ENCODE measurements at places on chromosomes 6 and 20. TPM values are rescaled to one million over a fixed set of nuclear protein-coding genes. Genes with fewer than 3 reads are reported as not detected.
A peak's percentile ranks its signal among the peaks of the same experiment; 100 is the strongest.

The ARMC12 gene
- 0.90 TPM for total RNA-seq

The PGC gene
- total RNA-seq, result not detected

The LY6G6F gene
- total RNA-seq, result not detected

The FRK gene
- 0.05 TPM for total RNA-seq

The MTFR2 gene
- total RNA-seq, result 7.4 TPM

The C20orf202 gene
- not detected for total RNA-seq

The MUC21 gene
- total RNA-seq, result not detected

The NFATC2 gene
- 12.9 TPM for total RNA-seq

The EPPIN gene
- not detected for total RNA-seq

The AGPAT4 gene
- total RNA-seq, result 15.2 TPM

The MRPS10 gene
- total RNA-seq, result 37.7 TPM

GRCh38 chr6:63904650-63905248 is 269.1 kb downstream of the PHF3 start:
- peak; percentile 76 for DNase-seq
- H3K27ac ChIP-seq, result peak overlapping the region; percentile 73
- peaks cover 8% of the 10 kb centered on the region for H3K4me1 ChIP-seq

GRCh38 chr6:83092756-83093399 is 25.4 kb downstream of the DOP1A start:
- DNase-seq, result no peak
- peaks cover 5% of the 10 kb centered on the region for H3K4me1 ChIP-seq
- no peaks in the 10 kb centered on the region for H3K27me3 ChIP-seq
- no peaks in the 10 kb centered on the region for H3K36me3 ChIP-seq
- H3K27ac ChIP-seq, result no peak overlapping the region
- H3K4me3 ChIP-seq, result no peak overlapping the region

- no peaks in the 10 kb centered on the region for H3K36me3 ChIP-seq
- peak; percentile 52 for DNase-seq
- no peak overlapping the region for H3K4me3 ChIP-seq
- no peak overlapping the region for H3K27ac ChIP-seq
- no peaks in the 10 kb centered on the region for H3K4me1 ChIP-seq
These were observed 538 bp upstream of the GRM1 start for GRCh38 chr6:146028252-146028795.

- H3K27ac ChIP-seq, result no peak overlapping the region
- no peaks in the 10 kb centered on the region for H3K27me3 ChIP-seq
- peaks cover 9% of the 10 kb centered on the region for H3K4me1 ChIP-seq
These were observed 22.6 kb downstream of the ETV7 start for GRCh38 chr6:36364669-36365479.

- no peak overlapping the region for H3K27ac ChIP-seq
- no peaks in the 10 kb centered on the region for H3K27me3 ChIP-seq
- H3K4me3 ChIP-seq, result no peak overlapping the region
- H3K36me3 ChIP-seq, result no peaks in the 10 kb centered on the region
These were observed 7.3 kb downstream of the VPS16 start for GRCh38 chr20:2847802-2848201.

GRCh38 chr20:36836591-36837269 is 39.2 kb upstream of the TLDC2 start:
- peak; percentile 43 for DNase-seq
- H3K4me1 ChIP-seq, result peaks cover 27% of the 10 kb centered on the region
- H3K27ac ChIP-seq, result no peak overlapping the region
- no peak overlapping the region for H3K4me3 ChIP-seq
- peaks cover 2% of the 10 kb centered on the region for H3K36me3 ChIP-seq
- H3K27me3 ChIP-seq, result no peaks in the 10 kb centered on the region

DNA sequence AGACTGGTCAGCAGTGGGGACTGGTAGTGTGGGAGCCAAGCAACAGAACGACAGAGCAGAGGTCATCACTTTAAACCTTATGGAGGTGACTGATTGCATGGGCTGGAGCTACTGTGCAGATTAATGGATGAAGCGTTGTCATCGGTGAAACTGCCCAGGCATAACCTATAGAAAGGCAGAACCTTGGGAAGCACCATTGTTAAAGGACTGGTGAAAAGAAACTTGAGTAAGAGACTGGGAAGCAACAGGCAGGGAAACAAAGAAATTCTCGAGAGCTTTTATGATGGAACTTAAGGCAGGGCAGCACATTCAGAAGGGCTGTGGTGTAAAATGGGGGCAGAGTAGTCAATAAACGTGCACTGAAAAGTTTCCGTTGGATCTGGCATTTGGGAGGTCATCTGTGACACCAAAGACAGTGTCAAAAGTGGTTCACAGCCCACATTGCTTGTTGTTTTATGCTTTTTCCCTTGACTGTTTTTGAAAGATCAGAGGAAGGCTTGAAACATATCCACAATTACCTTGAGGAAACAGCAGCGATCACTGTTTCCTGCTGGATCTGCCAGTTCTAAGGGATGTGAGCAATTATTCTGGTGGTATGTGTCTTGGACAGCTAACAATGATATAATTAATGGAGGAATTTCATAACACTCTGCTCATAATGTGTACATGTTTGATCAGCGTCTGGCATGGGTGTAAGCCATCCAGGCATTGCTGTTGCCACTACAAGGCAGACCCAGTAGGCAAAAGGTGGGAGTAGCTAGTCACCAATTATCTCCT is 62.7 kb downstream of the LRRC1 start:
- peak overlapping the region; percentile 80 for H3K27ac ChIP-seq
- H3K4me3 ChIP-seq, result no peak overlapping the region
- H3K36me3 ChIP-seq, result no peaks in the 10 kb centered on the region
- no peaks in the 10 kb centered on the region for H3K27me3 ChIP-seq
- DNase-seq, result peak; percentile 93

DNA sequence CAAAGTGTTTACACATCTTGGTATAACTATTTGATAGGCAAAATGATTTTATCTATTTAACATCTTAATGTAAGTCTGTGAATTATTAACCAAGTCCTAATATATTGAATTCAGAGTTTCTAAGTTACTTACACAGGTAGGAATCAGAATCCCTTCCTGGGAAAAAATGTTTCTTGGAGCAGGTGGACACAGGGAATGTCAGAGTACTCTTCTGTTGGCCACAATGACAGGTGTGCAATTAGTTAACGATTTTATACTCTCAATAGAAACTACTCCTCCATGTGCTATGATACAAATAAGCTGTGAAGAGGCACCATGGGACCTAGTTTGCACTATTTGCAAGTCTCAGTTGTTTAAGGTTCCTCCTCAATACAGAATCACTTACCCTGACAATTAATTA is 821 bp upstream of the TAAR5 start:
- H3K4me1 ChIP-seq, result no peaks in the 10 kb centered on the region
- H3K36me3 ChIP-seq, result no peaks in the 10 kb centered on the region
- H3K27ac ChIP-seq, result no peak overlapping the region
- peaks cover 3% of the 10 kb centered on the region for H3K27me3 ChIP-seq
- no peak overlapping the region for H3K4me3 ChIP-seq
- no peak for DNase-seq

DNA sequence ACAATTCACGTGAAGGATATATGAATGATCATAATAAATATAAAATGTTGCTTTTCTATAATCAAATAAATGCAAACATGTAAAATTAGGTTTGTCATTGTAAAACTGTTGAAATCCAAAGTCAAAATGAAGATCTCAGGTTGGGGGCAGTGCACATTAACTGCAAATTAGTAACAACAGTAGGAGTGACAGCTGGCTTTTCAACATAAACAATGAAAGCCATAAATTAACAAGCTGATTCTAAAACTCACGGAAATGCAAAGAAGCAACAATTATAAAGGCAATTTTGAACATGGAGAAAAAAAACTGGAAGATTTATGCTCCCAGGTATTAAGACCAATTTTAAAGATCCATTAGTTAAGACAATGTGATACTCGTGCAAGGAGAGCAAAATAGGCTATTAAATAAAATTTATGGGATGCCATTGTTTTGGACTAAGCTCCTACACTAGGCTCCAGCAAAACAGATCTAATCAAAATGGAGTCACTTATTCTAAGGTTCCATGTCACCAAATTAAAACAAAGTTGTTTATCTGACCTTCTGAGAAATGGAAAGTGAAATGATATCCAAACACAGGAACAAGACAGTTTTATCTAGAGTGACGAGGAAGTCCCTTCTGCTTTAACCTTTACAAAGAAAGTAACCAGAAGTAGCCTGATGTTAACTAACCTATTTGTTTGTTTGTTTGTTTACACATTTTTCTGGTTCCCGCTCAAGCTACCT is 770.8 kb downstream of the EPHA7 start:
- no peaks in the 10 kb centered on the region for H3K36me3 ChIP-seq
- H3K27ac ChIP-seq, result no peak overlapping the region
- no peak overlapping the region for H3K4me3 ChIP-seq
- H3K4me1 ChIP-seq, result no peaks in the 10 kb centered on the region
- no peaks in the 10 kb centered on the region for H3K27me3 ChIP-seq
- DNase-seq, result no peak

- no peak overlapping the region for H3K27ac ChIP-seq
- no peaks in the 10 kb centered on the region for H3K36me3 ChIP-seq
- peaks cover 6% of the 10 kb centered on the region for H3K4me1 ChIP-seq
- no peak overlapping the region for H3K4me3 ChIP-seq
These were observed 330.7 kb downstream of the COL12A1 start for GRCh38 chr6:74875193-74875592.

- no peak for DNase-seq
- no peaks in the 10 kb centered on the region for H3K36me3 ChIP-seq
- no peaks in the 10 kb centered on the region for H3K27me3 ChIP-seq
- H3K4me1 ChIP-seq, result no peaks in the 10 kb centered on the region
- no peak overlapping the region for H3K4me3 ChIP-seq
- H3K27ac ChIP-seq, result no peak overlapping the region
These were observed 74.7 kb downstream of the SOBP start for GRCh38 chr6:107564589-107564951.

DNA sequence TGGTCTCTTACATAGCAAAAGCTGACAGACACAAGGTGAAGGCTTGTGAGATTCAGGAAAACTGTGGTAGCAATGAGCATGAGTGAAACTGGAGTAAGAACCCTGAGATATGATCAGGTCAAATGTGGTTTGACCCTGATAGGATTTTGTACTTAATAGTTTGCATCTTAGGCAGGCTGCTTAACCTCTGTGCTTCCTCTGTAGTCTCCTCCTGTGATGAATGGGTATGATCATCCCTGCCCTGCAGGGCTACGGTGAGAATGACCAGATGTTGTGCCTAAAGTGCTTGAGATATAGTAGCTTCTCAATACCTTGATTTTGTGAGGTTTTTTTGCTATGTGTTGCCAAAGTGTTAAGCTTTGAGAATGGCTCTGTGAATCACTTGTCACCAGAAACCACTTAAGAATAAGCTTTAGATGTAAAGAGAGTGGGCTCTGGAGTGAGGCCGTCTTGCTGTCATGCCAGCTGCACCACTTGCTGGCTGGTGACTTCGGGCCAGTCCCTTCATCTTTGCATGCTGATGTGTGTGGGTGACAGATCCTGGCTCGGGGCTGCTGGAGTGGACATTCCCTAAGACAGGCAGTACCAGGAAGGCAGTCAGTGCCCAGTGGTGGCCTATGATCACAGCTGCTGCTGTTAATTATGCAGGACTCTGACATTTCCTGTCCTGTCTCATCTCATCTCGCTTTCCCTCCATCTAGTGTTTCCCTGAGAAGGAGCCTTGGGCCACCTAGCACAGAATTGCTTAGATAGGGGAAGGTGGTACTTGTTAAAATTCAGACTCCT is 254.7 kb downstream of the NFATC2 start:
- no peak overlapping the region for H3K4me3 ChIP-seq
- no peaks in the 10 kb centered on the region for H3K36me3 ChIP-seq
- no peak for DNase-seq
- H3K27me3 ChIP-seq, result peaks cover 18% of the 10 kb centered on the region
- H3K4me1 ChIP-seq, result no peaks in the 10 kb centered on the region

GRCh38 chr6:144722925-144723324 is 437.8 kb downstream of the UTRN start:
- H3K4me1 ChIP-seq, result no peaks in the 10 kb centered on the region
- H3K27ac ChIP-seq, result no peak overlapping the region
- H3K36me3 ChIP-seq, result no peaks in the 10 kb centered on the region
- no peaks in the 10 kb centered on the region for H3K27me3 ChIP-seq
- no peak for DNase-seq
- H3K4me3 ChIP-seq, result no peak overlapping the region

GRCh38 chr6:106290954-106291353 is 34.6 kb downstream of the ATG5 start:
- H3K36me3 ChIP-seq, result no peaks in the 10 kb centered on the region
- H3K4me1 ChIP-seq, result no peaks in the 10 kb centered on the region
- DNase-seq, result no peak
- no peak overlapping the region for H3K27ac ChIP-seq
- no peak overlapping the region for H3K4me3 ChIP-seq

DNA sequence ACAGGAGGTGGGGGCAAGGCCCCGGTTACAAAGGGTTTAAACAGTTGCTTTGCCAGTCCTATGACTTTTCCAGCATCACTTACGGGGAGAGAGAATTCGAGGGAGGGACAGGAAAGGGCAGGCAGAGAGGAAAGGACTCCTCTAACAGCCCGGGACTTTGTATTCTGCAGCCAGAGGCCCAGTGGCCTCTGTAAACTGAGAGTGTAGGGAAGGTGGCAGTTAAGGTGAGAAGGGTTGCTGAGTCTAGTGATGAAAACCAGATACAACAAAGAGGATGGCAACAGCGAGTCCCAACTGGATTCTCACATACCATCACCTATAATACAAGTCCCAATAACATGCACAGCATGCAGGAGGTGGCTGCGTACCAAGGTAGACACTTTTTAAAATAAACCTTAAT is 13.5 kb downstream of the PLAGL2 start:
- H3K4me1 ChIP-seq, result peaks cover 10% of the 10 kb centered on the region
- H3K27me3 ChIP-seq, result no peaks in the 10 kb centered on the region
- no peak overlapping the region for H3K27ac ChIP-seq

- DNase-seq, result peak; percentile 83
- H3K36me3 ChIP-seq, result no peaks in the 10 kb centered on the region
- no peak overlapping the region for H3K4me3 ChIP-seq
- H3K4me1 ChIP-seq, result peaks cover 34% of the 10 kb centered on the region
- H3K27me3 ChIP-seq, result no peaks in the 10 kb centered on the region
- H3K27ac ChIP-seq, result peak overlapping the region; percentile 82
These were observed 27.9 kb downstream of the PPARD start for GRCh38 chr6:35370124-35370741.

- H3K4me1 ChIP-seq, result no peaks in the 10 kb centered on the region
- no peaks in the 10 kb centered on the region for H3K36me3 ChIP-seq
- no peaks in the 10 kb centered on the region for H3K27me3 ChIP-seq
These were observed 390.2 kb downstream of the PRKN start for GRCh38 chr6:162337412-162337811.

DNA sequence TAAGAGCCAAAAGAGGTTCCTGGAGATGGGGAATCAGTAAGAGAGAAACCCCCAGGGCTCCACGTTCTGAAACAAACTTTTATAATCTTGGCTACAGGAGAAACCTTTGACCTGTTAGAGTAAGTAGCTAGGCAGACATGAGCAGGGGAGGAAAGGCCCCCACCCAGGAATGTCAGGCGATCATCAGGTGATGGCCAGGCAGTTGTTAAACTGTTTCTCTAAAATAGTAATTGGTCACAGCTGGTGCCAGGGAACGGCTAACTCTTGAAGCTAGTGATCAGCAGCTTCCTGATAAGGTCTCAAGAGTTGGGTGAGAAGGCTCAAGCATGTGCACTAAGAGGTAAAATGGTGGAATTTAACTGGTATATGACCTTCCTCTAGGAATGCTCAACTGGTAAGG is 263.8 kb downstream of the HDGFL1 start:
- peaks cover 12% of the 10 kb centered on the region for H3K4me1 ChIP-seq
- H3K27ac ChIP-seq, result no peak overlapping the region
- no peak overlapping the region for H3K4me3 ChIP-seq

- H3K27me3 ChIP-seq, result no peaks in the 10 kb centered on the region
- H3K27ac ChIP-seq, result no peak overlapping the region
- no peaks in the 10 kb centered on the region for H3K36me3 ChIP-seq
- no peak for DNase-seq
- no peak overlapping the region for H3K4me3 ChIP-seq
- H3K4me1 ChIP-seq, result no peaks in the 10 kb centered on the region
These were observed 122.3 kb downstream of the RPS12 start for GRCh38 chr6:132936646-132937045.

Measured in endothelial cell of umbilical vein (primary cell).